ENCODE measurements at places on chromosomes 5 and 9.

DNA sequence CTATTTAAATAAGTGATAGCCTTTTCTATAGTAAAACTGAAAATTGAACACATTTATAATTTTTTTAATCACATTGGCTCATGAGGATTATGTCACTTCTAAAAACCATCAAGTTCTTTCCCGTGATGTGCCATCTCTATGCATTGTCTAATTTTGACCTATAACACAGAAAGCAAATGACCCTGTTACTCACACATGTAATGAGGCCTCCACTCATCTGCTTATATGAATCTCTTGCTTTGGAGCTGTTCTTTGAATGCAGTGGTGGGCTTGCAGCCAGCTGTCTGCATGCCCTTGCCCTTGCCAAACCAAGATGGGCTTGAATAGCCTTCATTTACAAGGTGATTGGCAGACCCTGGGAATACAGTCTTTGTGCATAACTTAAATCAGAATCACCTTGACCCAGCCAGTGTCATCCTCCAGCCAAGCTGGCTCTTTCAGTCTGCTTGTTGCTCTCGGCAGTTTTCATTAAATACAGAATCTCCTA, 163.2 kb downstream of the TRIO start:
- DNase-seq, result no peak

DNA sequence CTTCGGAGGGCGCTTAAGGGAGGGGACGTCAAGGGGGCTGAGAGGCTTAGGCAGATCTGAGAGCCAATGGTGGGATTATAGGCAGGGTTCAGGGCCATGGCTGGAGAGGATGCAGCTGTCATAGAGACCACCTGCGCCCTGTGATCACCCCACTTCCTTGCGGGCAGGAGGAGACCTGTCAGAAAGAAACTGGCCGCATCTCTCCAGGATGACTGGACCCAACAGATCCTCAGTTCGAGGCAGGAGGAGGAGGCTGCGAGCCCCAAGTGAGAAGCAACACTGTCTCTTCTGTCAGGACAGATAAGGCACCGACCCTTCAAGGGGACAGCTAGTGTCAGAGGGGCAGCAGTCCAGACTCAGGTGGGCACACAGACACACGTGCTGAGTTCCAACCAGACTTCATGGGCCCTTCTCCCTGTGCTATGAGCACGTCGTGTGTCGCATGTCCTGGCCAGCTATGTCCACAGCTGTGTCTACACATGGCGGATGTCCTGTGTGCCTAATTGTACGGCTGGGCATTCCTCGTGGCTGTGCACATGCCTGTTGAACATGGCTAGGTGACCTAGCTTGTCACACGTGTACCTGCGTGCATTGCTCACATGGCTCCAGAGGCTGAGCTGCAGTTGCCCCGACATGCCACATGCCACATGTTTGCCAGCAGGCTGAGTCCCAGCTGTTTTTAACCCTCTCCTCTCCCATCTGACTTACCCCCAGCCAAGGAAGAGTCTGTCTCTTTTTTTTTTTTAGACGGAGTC, 583 bp upstream of the AQP3 start:
- DNase-seq, result peak; percentile 28

DNA sequence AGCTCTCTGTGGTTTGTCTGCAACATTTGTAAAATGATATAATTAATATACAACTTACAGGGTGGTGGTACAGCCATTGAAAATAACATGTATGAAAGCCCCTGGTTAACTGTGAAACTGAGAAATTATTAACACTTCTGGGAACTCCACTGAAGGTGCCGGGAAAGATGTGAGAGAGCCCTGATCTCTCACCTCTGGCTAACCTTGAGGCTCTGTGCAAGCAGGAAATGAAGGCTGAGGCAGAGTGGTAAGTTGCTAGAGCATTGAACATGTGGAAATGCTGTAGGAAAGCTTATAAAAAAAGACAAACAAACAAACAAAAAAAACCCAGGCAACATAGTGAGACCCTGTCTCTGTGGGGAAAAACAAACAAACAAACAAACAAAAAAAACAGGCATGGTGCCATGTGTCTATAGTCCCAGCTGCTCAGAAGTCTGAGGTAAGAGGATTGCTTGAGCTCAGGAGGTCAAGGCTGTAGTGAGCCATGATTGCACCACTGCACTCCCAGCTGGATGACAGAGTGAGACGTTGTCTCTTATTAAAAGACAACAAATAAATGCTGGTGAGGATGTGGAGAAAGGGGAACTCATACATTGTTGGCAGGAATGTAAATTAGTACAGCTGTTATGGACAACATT, 7.5 kb downstream of the CATSPER3 start:
- DNase-seq, result no peak

- peak; percentile 60 for DNase-seq
Observed at GRCh38 chr5:119397518-119398380, 41.9 kb downstream of the TNFAIP8 start.

GRCh38 chr5:14238272-14238671, 95.1 kb downstream of the TRIO start:
- DNase-seq, result no peak

DNA sequence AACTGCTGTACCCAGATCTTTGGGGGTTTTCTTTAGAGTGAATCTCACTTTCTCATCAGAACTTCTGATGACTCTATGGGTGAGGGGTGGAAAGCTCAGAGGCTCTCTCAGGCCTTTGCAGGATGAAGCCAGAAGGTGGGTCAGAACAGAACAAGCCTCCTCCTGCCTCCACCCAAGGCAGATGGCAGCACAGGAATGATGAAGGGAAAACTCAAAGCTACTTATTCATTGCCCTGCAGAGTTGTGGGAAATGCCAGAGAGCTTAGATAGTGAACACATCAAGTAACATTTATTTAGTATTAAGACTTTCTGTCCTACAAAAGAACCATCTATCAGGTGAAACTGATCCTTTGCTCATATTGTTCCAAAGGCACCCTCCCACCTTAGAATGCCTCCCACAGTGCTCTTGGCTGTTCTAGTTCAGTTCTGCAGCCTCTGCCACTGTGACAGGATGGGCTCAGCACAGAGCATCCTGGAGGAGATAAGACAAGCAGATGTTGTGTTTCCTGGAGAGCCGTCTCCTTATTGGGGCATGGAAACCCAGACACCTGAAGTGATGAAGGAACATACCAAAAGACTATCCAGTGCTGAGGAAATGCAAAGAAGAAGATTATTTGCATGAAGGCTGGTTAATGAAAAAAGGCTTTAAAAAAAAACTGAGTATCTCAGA, 146.6 kb downstream of the ADAMTS12 start:
- DNase-seq, result no peak

DNA sequence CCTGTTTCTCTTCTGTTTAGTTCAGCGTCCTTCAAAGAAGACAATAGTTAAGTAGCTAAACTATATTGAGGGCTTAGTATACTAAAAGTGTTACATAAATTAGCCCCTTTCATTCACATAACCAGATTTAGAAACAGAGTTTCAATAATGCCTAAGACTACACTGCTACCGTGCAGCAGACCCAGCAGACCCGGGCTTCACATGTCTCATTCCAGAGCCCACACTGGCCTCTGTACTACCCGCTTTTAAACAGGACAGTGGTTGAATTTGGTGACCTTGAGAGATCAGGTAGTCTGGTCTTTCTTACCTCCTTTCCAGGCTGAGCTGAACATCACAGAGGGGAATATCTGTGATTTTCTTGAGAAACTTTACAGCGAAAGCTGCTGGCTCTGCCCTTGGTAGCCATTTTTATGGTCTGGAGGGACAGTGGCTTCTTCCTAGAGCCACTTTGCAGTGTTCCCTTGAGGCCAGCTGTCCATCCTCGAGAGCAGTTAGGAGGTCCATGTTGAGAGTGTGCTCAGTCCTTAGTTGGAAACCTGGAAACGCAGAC, 56.5 kb downstream of the SLC22A5 start:
- DNase-seq, result no peak
